ENCODE measurements at places on chromosomes 5 and 9.

DNA sequence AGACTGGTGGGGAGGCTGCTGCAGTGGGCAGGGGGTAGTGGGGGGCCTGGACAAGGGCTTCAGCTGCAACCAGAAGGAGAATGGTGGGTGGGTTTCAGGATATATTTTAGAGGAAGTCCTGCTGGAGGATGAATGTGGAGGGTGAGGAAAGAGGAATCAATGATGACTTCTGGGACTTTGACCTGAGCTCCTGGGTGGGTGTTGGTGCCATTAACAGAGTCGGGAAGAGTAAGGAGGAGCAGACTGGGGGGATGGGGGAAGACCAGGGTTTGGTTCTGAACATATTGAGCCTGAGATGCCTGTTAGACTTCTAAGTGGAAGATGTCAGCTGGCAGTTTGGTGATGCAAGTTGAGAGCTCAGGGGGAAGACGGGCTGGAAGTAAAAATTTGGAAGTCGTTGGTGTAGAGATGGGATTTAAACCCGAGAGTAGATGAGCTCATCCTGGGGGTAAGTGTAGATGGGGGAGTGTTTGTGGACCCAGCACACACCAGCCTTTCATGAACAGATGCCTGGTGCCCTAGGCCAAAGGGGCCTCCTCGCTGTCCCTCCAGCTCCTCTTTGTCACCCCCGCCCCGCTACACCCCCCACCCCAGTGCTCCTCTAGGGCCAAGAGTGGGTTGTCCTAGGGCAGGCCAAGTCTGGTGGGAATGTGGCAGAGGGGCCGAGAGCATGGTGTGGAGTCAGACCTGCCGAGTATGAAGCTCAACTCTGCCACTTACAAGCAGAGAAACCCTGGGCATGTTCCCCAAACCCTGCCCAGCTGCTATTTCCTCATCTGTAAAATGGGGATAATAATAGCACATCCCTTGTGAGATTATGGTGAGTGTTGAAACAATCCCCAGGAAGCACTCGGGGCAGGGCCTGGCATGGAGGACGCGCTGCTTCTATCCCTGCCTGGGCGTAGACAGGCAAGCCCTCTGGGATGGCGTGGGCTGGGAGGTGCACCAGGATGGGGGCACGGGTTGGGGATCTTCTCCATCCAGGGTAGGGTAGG, 4.0 kb downstream of the DNM1 start:
- no peak for DNase-seq

DNA sequence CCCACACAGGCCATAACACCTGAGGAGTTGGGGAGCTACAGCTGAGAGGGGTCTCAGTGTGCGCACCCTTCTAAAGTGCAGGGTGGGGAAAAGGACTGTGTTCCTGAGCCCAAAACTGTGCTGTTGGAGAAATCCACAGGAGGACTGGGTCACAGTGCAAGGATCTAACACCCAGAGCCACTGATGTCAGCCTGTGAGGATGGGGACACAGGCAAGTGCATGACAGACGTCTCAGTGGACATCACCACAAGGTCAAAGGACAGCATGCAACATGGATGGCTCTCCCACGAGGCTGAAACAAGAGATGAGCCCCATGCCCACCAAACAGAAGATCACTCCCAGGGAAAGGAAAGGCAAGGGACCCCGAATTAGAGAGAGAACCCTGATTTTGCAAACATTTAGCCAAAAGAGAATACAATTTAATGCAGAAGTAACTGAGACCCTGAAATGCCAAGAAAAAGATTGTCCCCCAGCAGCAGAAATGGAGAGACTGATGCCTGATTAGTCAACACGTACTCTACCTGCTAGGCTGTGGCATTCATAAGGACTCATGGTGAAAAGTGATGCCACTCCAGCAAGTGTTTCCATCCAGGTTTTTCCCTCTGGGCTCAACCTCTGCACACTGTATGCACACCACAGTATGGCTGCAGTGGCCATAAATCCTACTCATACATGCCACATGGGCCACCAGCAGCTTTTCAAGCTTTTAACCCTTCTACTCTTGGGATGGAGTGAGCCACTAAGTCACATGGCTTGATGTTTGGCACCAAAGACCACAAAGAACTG, 14.2 kb downstream of the KLF9 start:
- DNase-seq, result no peak

DNA sequence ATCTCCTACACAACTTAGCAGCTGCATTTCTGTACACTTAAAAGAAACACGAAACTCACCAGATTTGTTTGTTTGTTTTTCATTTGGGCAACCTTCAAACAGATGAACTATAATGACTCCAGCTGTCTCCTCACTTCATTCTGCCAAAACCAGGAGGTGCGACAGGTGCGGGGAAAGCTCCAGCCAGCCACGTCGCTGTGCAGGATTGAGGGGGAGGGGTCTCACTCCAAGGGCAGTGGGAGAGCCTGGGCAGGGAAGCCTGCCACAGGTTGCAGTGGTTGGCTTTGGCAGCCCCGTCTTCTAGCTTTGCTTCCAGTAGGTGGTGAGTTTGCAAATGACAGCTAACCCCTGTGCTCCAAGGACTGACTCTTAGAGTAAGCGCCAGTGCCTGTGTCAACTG, 215.8 kb downstream of the CEMIP2 start:
- DNase-seq, result peak; percentile 93

GRCh38 chr9:6036391-6036790, 21.0 kb upstream of the RANBP6 start:
- DNase-seq, result no peak

GRCh38 chr5:151238303-151238741, 14.4 kb upstream of the CCDC69 start:
- no peak for DNase-seq

GRCh38 chr5:132655821-132656773, 1.9 kb upstream of the IL13 start:
- no peak for DNase-seq

GRCh38 chr5:91140657-91141056, 242.5 kb downstream of the ARRDC3 start:
- DNase-seq, result no peak

- DNase-seq, result no peak
Measured at GRCh38 chr9:92974161-92974661, 26.9 kb downstream of the FGD3 start.

DNA sequence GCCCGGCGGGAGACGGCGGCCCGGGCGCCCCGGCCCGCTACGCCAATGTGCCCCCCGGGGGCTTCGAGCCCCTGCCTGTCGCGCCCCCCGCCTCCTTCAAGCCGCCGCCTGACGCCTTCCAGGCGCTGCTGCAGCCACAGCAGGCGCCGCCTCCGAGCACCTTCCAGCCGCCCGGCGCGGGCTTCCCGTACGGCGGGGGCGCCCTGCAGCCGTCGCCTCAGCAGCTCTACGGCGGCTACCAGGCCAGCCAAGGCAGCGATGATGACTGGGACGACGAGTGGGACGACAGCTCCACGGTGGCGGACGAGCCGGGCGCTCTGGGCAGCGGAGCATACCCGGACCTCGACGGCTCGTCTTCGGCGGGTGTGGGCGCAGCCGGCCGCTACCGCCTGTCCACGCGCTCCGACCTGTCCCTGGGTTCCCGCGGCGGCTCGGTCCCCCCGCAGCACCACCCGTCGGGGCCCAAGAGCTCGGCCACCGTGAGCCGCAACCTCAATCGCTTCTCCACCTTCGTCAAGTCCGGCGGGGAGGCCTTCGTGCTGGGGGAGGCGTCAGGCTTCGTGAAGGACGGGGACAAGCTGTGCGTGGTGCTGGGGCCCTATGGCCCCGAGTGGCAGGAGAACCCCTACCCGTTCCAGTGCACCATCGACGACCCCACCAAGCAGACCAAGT, 723 bp downstream of the SNX18 start:
- DNase-seq, result no peak

GRCh38 chr9:109192732-109193361, 25.8 kb upstream of the FRRS1L start:
- no peak for DNase-seq

DNA sequence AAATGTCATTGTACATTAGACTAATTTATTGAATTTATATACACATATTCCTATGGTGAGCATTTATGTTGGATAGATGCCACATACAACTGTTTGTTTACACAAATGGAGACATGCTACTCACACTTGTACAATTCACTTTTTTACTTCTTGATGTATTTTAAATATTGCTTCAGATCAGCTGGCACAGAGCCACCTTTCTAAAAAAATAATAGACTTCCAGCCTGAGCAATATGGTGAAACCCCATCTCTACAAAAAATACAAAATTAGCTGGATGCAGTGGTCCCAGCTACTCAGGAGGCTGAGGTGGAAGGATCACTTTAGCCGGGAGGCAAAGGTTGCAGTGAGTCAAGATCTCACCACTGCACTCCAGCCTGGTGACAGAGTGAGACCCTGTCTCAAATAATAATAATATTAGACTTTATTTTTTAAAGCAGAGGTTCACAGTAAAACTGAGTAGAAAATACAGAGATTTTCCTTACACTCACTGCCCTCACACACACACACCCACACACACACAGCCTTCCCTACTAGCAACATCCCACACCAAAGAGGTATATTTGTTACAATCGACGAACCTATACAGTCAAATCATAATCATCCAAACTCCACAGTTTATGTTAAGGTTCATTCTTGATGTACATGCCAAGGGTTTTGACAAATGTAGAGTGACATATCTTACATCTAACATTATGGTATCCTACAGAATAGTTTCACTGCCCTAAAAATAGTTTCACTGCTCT, 16.5 kb upstream of the ADRB2 start:
- no peak for DNase-seq

DNA sequence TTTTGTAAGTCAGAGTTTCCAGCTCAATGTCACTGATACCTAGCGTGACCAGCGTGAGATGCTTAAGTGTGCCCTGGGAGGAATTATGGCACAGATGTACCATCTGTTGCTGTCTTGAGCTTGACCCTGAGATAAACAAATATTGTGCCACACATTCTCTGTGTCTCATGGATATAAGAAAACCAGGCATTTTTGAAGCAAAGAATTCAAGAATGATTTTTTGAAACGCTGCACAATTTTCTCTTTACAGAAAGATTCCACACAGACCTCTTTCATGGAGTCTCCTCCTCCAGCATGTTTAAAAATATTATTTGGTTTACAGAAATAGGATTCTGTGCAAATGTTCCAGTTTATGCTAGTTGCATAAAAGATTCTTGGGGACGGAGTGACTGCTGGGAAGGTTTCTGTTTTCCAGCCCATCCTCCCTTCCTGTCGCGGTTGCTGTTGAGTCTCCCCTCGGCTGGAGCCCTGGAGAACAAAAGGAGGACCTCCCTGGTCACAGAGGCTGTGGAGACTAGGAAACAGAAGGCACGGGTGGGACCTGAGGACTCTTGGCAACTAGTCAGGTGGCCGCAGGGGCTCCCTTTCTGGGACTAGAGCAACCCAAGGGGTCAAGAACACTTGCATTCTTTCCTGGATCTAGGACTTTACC, 120.8 kb downstream of the RASGRF2 start:
- DNase-seq, result no peak

GRCh38 chr9:15697446-15697851, 144.6 kb downstream of the CCDC171 start:
- no peak for DNase-seq

DNA sequence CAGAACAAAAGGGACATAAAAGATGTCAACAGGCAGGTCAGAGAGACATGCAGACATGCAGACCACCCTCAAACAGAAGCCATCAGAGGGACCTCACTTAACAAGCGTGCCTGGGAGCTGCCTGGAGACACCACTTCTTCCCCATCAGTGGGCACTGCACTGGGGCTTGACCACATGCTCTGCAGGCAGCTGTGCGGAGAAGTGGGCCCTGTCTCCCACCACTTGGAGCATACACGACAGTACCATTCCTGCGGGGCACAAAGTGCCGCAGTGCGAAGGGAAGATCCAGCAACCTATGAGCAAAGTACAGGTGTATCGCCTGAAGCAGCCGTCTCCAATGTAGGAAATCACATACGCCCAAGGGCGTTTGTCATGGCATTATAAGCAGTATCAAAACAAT, 150.5 kb upstream of the FOXD4L5 start:
- DNase-seq, result no peak

GRCh38 chr9:19241728-19242127, 11.2 kb downstream of the DENND4C start:
- DNase-seq, result no peak

GRCh38 chr5:39073767-39074016, 507 bp downstream of the RICTOR start:
- DNase-seq, result no peak

DNA sequence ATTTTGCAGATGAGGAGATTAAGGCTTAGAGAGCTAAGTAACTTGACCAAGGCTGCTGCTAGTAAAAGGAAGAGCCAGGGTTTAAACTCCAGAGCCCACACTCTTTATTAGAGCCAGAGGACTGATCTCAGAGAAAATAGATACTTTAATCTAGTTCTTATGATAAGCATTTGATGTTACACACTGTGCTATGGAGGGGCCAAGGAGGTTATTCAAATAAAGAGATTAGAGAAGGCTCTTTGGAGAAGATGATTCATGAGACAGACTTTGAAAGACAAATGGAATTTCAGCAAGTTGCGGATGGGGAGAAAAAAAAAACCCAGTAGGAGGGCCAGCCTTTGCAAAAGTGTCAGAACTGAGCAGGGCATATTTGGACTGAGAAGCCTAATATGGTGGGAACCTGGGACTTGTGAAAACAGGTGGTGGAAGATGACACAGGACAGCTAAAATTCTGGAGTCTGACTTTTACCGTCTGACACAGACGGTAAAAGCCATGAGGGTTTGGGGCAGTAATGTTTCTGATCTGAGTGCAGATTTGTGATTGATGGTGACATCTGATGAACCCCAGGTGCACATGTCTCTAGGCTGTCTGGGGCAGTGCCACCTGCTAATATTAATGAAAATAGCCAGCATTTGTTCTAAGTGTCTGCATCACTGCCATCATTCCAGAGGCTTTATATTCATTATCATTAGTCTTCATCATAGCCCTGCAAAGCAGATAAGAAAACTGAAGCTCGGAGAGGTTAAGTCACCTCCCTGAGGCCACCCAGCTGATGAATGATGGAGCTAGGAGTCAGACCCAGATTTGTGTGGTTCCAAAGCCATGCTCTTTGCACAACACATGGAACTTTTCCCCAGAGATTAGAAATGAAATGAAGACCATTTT, 65.3 kb upstream of the CXCL14 start:
- no peak for DNase-seq

DNA sequence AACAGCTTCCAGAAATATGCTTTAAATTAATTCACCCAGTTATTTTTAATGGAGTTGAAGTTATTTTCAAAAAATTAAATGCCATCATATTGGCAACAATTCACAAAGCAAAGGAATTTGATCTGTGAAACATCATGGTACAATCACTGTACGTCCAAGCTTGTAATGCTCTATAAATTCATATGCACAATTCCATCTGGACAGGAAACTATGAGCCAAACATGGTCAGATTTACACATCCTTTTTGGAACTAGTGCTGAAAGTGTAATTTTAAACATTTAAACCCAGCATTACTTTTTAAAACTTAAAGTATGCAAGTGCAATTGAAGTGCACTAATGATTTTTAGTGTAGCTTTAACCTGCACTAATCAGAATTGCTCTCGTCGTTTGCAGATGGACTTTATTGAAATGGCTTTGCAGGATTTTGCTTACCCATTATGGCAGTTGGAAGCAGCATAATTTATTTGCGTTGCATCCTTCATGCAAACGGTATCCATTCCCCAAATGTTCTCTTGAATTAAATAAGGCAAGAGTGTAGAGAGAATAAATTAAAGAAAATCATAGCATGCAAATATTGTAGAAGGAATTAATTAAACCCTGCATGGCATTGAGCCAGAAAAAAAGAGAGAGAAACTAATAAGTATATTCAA, 21.0 kb upstream of the OR13F1 start:
- no peak for DNase-seq

Data from NCI-H1105 treated with DMSO at 0.1 percent for 48 hours (cell line).